Fibroblast of lung (primary cell): ENCODE measurements at places on chromosomes 4 and X. TPM values are rescaled to one million over a fixed set of nuclear protein-coding genes. Genes with fewer than 3 reads are reported as not detected.

GRCh38 chrX:52217494-52218160, 32.9 kb downstream of the MAGED4 start:
- no peak for DNase-seq
- H3K4me1 ChIP-seq, result no peaks in the 10 kb centered on the region

- no peak overlapping the region for H3K27ac ChIP-seq
- no peaks in the 10 kb centered on the region for H3K27me3 ChIP-seq
- no peaks in the 10 kb centered on the region for H3K36me3 ChIP-seq
- no peak overlapping the region for H3K4me3 ChIP-seq
These were observed 83.9 kb upstream of the USP9X start for GRCh38 chrX:41001327-41001726.

- no peaks in the 10 kb centered on the region for H3K27me3 ChIP-seq
- DNase-seq, result no peak
- H3K4me3 ChIP-seq, result no peak overlapping the region
- H3K36me3 ChIP-seq, result no peaks in the 10 kb centered on the region
- no peak overlapping the region for H3K27ac ChIP-seq
These were observed 97.0 kb downstream of the SOWAHB start for GRCh38 chr4:76800902-76801301.

- H3K4me1 ChIP-seq, result no peaks in the 10 kb centered on the region
- H3K4me3 ChIP-seq, result peak within 1 kb of the TSS; percentile 41
- no peaks in the 10 kb centered on the region for H3K36me3 ChIP-seq
- H3K27ac ChIP-seq, result no peak within 1 kb of the TSS
- peaks cover 8% of the 10 kb centered on the region for H3K27me3 ChIP-seq
These were observed at the start of gene IRS4 for GRCh38 chrX:108736509-108737479. Gene IRS4, minus strand, starts transcription at chrX:108736563.

GRCh38 chrX:2325076-2325784, 175.5 kb downstream of the DHRSX start:
- H3K4me3 ChIP-seq, result no peak overlapping the region
- H3K36me3 ChIP-seq, result no peaks in the 10 kb centered on the region
- no peak overlapping the region for H3K27ac ChIP-seq
- H3K4me1 ChIP-seq, result no peaks in the 10 kb centered on the region
- H3K27me3 ChIP-seq, result no peaks in the 10 kb centered on the region

- peaks cover 14% of the 10 kb centered on the region for H3K4me1 ChIP-seq
- no peaks in the 10 kb centered on the region for H3K27me3 ChIP-seq
- no peak for DNase-seq
These were observed 2.2 kb downstream of the MXD4 start for GRCh38 chr4:2259541-2260343.

GRCh38 chr4:1470816-1471442, 64.7 kb upstream of the NKX1-1 start:
- H3K4me1 ChIP-seq, result no peaks in the 10 kb centered on the region
- H3K4me3 ChIP-seq, result no peak overlapping the region
- no peak overlapping the region for H3K27ac ChIP-seq
- peaks cover 10% of the 10 kb centered on the region for H3K27me3 ChIP-seq

DNA sequence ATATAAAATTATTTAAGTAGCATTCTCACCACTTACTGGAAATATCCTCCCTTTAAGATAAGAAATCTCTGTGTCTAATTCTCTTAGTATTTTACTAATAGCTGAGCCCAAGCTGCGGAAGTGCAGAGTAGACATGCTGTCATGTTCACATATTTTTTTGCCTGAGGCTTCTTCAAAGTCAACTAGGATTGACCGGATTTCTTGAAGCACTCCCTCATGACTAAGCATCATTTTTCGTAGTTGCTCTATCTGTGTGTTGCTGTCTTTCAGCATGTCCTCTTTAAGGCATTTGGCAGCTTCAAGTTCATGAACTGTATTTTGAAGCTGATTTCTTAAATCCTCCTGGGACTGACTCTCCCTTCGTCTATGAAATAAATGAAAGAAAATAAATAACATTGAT, 36.9 kb downstream of the CCDC158 start:
- DNase-seq, result no peak
- no peaks in the 10 kb centered on the region for H3K4me1 ChIP-seq
- H3K27me3 ChIP-seq, result no peaks in the 10 kb centered on the region

DNA sequence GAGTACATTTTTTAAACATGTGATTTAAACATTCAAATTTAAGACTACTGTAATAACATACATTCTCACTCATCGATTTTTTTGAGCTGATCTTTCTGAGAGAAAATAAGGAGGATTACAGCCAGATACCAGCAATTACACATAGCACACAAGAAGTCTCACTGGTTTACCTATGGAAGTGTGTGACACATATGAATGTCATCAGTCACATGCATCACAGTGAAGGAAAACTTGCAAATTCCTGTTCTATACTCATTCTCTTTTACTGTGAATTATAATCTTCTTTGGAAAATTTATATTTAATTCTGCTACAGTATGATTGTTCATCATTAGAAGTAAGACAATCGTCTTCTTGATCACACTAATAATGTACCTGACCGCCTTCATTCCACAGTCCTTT, 21.3 kb upstream of the BMP2K start:
- H3K27ac ChIP-seq, result no peak overlapping the region
- DNase-seq, result no peak
- no peaks in the 10 kb centered on the region for H3K36me3 ChIP-seq
- no peak overlapping the region for H3K4me3 ChIP-seq

DNA sequence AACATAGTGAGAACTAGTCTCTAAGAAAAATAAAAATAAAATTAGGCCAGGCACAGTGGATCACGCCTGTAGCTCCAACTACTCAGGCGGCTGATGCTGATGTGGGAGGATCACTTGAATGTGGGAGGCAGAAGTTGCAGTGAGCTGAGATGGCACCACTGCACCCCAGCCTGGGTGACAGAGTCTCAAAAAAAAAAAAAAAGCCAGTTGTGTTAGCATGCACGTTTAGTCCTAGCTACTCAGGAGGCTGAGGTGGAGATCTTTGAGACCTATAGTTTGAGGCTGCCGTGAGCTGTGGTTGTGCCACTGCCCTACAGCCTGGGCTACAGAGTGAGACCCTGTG, 2.5 kb downstream of the DCK start:
- no peaks in the 10 kb centered on the region for H3K27me3 ChIP-seq
- no peaks in the 10 kb centered on the region for H3K36me3 ChIP-seq
- DNase-seq, result no peak
- H3K4me3 ChIP-seq, result no peak overlapping the region

GRCh38 chr4:155474758-155475157, 98.0 kb upstream of the MAP9 start:
- no peak overlapping the region for H3K27ac ChIP-seq
- no peak for DNase-seq
- H3K4me3 ChIP-seq, result no peak overlapping the region
- no peaks in the 10 kb centered on the region for H3K27me3 ChIP-seq
- no peaks in the 10 kb centered on the region for H3K4me1 ChIP-seq
- H3K36me3 ChIP-seq, result no peaks in the 10 kb centered on the region

DNA sequence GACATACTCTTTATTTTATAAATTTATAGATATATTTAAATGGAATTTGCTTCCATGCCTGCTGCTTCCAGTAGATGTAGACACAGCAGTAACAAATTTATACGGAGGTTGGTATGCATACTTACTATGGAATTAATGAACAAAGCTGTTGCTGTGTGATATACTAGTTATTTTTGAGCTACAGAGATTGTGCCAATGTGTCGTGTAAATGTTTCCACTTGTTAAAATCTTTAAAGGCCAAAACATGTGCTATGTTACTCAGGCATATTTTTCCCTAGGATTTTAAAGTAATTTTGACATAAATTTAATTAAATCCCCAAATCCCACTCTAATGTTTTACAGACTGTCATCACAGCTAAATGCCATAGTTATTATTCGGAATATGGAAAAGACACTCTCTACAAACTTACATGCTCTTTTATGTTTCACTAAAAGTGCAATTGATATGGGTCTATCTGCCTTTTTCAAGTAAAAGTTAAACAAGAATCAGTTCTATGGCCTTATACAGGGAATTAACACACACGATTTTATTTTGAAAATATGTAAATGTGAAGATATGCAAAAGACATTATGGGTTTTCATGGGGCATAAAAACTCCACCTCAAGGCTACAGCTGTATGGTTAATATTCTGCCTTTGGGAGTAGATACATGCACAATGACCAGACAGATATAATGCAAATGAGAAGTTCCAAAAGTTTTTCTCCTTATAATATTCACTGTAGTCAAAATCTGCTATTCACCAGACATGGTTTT, 256.8 kb downstream of the FSTL5 start:
- no peaks in the 10 kb centered on the region for H3K36me3 ChIP-seq
- DNase-seq, result no peak
- H3K4me3 ChIP-seq, result no peak overlapping the region
- no peaks in the 10 kb centered on the region for H3K27me3 ChIP-seq
- no peaks in the 10 kb centered on the region for H3K4me1 ChIP-seq
- H3K27ac ChIP-seq, result no peak overlapping the region

DNA sequence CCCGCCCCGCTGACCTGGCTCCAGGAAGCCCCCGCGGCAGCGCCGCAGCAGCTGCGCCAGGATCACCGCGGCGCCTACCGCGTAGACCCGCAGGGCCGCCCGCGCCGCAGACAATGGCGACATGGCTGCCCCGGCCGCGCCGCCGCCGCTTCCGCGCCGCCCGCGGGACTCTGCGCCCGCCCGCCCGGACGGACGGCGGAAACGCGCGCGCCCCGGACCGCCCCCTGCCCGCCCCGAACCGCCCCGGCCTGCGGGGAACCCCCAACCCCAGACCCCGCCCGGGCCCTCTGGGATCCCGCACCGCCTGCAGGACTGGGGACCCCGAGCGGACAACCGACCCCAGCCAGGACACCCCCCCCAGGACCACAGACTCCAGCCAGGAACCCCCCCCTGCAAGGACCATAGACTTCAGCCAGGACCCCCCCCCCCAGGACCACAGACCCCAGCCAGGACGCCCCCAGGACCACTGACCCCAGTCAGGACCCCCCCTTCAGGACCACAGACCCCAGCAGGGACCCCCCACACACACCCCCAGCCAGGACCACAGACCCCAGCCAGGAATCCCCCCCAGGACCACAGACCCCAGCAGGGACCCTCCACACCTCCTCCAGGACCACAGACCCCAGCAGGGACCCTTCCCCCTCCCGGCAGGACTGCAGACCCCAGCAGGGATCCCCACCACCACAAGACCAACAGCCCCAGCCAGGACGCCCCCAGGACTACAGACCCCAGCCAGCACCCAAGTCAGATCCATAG, at the start of the genes DHRSX and ZBED1:
TSS of gene DHRSX (minus strand) at position 174 of the 756 bp plus-strand sequence. CDS start at position 123, 51 bp downstream.
TSS of gene ZBED1 (minus strand) at position 174 of the 756 bp plus-strand sequence. CDS start 10,257 bp downstream, outside the sequence.
- no peaks in the 10 kb centered on the region for H3K27me3 ChIP-seq
- H3K4me1 ChIP-seq, result peaks cover 10% of the 10 kb centered on the region
- H3K36me3 ChIP-seq, result no peaks in the 10 kb centered on the region
- peak within 1 kb of the TSS; percentile 84 for H3K4me3 ChIP-seq
- peak within 1 kb of the TSS; percentile 84 for H3K27ac ChIP-seq

- H3K36me3 ChIP-seq, result no peaks in the 10 kb centered on the region
- H3K4me3 ChIP-seq, result no peak overlapping the region
- no peak for DNase-seq
These were observed 1653.6 kb upstream of the TENM3 start for GRCh38 chr4:180589575-180589974.

GRCh38 chr4:168634276-168634802, 137.5 kb downstream of the PALLD start:
- peaks cover 30% of the 10 kb centered on the region for H3K4me1 ChIP-seq
- no peaks in the 10 kb centered on the region for H3K27me3 ChIP-seq
- DNase-seq, result peak; percentile 99
- peak overlapping the region; percentile 40 for H3K27ac ChIP-seq
- H3K36me3 ChIP-seq, result no peaks in the 10 kb centered on the region
- peak overlapping the region; percentile 6 for H3K4me3 ChIP-seq

DNA sequence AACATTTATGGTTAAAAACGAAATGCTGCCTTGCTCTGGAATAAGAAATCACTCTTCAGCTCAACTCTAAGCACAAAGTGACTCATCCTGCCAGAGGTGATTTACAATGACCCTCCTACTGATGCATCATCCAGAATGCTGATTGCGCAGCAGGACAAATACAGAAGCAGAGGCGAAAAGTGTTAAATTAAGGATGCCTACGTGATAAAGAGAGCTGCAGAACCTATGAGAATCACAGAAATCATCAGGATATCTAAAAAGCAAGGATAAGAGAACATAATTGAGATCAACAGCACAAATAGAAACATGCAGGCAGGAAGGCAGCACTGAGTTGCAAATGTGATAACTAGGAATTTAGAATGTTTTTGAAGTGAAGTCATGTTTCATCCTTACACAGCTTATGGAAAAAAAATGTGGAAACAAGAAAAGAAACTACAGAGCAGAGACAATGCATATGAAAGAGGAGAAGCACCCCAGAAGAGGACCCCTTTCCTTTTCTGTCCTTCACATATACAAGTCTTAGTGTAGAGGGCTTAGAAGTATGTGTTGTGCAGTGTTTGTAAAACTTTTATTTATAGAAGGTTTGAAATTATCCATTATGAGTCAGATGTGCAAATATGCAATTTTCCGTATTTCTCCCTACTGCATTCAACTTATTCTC, 188.4 kb downstream of the SLC7A11 start:
- H3K27ac ChIP-seq, result peak overlapping the region; percentile 55
- DNase-seq, result peak; percentile 94
- H3K4me1 ChIP-seq, result peaks cover 18% of the 10 kb centered on the region
- H3K4me3 ChIP-seq, result peak overlapping the region; percentile 32
- no peaks in the 10 kb centered on the region for H3K27me3 ChIP-seq
- no peaks in the 10 kb centered on the region for H3K36me3 ChIP-seq

- no peaks in the 10 kb centered on the region for H3K4me1 ChIP-seq
- no peaks in the 10 kb centered on the region for H3K36me3 ChIP-seq
- no peaks in the 10 kb centered on the region for H3K27me3 ChIP-seq
- no peak overlapping the region for H3K27ac ChIP-seq
These were observed 30.5 kb upstream of the ADGRG2 start for GRCh38 chrX:19152762-19153161.

DNA sequence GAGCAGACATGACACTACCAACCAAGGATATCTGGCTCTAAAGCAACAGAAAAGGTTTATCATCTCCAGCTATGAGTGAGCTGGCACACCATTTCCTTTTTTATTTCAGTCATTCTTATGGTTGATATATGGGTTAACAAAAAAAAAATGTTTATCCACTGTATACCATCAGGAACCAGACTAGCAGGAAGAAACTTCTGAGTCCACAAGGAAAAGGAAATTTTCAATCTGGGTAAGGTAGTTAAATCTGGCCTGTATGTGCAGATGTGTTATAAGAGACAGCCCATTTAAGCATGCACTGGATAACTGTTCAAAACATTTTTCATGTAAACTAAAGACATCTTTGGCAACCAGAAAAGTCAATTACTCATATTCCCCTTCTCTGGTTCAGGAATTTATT, 35.0 kb downstream of the AMMECR1 start:
- no peaks in the 10 kb centered on the region for H3K36me3 ChIP-seq
- H3K4me1 ChIP-seq, result peaks cover 15% of the 10 kb centered on the region
- no peak overlapping the region for H3K27ac ChIP-seq
- no peaks in the 10 kb centered on the region for H3K27me3 ChIP-seq
- no peak overlapping the region for H3K4me3 ChIP-seq

Gene EPGN
- 0.26 TPM in 1 of 2 replicates, not detected in the other for total RNA-seq

Gene SLC10A6
- total RNA-seq, result 0.51 and 0.66 TPM in 2 replicates

Gene YIPF6
- 21.1 and 28.7 TPM in 2 replicates for total RNA-seq

Gene CHRNA9
- not detected in 2 replicates for total RNA-seq
